ENCODE measurements at places on chromosomes 6 and 20.

DNA sequence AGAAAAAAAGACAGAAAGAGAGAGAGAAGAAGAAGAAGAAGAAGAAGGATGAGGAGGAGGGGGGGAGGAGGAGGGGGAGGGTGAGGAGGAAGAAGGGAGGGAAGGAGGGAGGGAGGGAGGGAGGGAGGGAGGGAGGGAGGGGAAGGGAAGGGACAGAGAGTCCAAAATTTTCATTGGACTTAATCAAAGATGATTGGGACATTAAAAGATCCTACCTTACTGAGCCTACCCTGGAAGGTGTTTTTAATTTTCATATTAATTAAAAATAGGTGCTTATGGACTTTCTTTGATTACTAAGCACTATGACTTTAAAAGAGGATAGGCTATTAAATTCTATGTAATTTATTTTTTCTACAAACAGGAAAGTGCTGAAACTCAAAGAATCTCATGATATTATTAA is 299.9 kb upstream of the THEMIS start:
- DNase-seq: no peak

DNA sequence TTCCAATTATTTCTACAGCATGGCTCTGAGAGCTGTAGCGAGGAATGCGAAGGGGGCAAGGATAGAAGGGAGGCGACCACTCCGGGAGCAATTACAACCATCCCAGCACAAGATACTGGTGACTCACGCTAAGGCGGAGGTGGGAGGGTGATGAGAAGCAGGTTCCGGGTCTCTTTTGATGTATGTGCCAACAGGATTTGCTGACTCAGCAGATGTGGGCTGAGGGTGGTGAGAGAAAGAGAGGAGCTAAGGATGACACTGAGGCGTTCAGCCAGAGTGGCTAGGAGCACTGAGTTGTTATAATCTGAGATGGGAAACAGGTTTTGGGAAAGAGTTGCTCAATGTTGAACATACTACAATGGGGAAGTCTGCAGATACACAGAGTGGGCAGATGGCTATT is 9.3 kb upstream of the TXNDC5 start:
- peak; percentile 76 for DNase-seq

DNA sequence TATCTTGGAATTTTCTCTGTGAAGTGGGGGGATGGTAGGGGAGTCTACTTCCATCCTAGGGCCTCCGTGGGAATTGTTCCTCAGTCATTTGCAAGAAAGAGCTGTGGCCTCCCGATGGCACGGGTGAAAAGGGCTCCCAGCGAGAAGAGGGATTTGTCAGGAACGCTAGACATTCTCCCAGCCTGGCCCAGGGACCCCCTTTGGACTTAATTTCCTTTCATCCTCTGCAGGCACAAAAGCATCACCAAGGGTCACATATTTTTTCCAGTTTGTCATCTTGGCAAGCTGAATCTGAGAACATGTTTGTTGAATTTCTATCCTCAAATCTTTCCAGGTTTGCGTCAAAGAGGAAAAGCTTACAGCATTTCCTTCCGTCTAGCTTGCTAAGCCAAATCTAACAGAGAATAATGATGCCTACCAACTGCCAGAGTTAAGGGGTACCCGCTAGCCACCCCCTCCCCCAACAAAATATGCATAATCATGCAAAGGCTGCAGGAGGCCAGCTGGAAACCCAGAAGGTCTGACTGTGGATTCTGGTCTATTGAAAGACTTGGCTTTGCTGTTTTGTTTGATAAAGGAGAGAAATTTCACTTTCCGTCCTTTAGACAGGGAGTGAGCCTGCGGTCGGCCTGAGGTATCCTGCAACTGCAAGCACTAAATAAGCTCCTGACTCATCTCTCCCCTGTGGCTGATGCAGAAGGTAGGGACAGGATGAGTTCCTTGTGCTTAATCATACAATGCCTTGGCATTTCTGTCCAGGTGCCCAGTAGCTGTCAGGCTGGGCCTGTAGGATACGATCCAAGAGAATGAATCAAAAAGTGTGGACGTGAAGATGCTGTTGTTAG is 23.1 kb downstream of the PSMG4 start:
- DNase-seq: peak; percentile 97

GRCh38 chr20:58538752-58539151 is 23.6 kb upstream of the APCDD1L start:
- no peak for DNase-seq

GRCh38 chr6:111482959-111483735 is at the start of gene REV3L:
REV3L (minus strand) TSS chr6:111483218; CDS start chr6:111482888, 330 bp downstream.
- peak; percentile 82 for DNase-seq

DNA sequence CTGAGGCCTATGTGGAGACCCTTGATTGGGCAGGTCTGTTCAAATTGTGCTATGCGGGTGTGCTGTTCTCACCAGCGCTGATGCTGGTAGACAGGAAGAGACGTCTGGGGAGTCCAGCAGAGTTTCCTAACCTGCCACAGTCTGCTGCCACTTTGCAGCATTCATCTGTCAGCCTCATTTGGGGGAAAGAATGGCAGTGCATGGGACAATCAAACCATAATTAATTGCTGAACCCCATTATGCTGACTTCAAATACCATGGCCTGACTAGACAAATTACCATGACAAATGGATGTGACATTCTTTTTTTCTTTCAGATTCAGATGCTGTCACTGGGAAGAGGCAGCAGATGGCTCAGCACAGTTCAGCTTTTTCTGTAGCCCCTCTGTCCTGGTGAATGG is 171.4 kb upstream of the SYNDIG1 start:
- no peak for DNase-seq

- DNase-seq: no peak
Observed at GRCh38 chr20:46899621-46900020, 5.0 kb downstream of the EYA2 start.

GRCh38 chr6:122007339-122007738 is 392.1 kb upstream of the HSF2 start:
- DNase-seq: peak; percentile 60

GRCh38 chr6:38183856-38184584 is 364.5 kb downstream of the ZFAND3 start:
- no peak for DNase-seq

DNA sequence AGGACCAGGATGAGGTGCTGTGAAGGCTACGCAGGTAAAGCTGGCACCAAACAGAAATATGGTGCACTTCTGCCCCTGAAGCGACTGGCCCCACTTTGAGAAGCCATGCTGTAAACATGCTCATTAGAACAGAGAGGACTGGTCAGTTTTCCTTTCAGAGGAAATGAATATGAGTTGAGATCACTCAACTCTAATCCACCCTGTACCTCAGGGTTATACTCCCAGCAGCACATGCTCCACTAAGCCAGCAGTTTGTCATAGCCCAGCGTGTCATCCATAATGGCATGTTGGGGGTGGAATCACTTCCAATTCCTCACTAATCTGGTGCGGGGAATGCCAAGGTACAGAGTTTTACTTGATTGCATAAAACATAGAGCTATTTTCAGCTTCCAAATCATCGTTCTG is 98.1 kb downstream of the HIVEP2 start:
- DNase-seq: peak; percentile 88

DNA sequence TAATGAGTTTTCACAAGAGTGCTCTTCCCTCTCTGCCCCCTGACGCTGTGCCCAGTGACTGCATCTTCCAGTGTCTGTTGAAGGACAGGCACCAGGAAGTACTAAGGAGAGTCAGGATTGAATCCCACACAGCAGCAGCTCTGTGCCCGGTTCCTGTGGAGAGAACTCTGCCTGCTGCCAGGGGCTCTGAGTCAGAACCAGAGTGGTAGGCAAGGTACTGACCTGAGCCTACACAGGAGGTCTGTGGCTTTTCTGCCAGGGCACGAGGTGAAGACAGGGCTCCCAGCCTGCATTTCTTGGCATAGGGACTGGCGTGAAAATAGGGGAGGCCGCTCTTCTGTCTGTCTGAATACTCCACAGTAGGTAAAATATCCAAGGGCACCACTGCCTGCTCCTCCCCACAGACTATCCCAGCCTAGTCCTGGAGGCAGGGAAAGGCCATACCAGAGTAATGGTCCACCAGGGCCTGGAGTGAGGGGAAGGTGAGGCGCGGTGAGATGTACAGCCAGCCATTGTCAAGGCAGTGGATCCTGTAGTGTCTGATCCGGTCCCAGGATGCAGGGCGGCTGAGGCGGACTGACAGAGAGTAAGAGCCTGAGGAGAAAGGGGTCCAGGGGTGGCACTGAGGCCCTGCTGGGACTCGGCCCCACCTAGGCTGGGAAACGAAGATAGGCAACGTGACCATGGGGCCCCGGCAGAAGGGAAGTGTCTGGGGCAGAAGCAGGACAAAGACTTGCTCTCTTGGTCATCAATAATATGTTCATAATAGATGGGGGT is 9.4 kb downstream of the RAB5IF start:
- DNase-seq: no peak

DNA sequence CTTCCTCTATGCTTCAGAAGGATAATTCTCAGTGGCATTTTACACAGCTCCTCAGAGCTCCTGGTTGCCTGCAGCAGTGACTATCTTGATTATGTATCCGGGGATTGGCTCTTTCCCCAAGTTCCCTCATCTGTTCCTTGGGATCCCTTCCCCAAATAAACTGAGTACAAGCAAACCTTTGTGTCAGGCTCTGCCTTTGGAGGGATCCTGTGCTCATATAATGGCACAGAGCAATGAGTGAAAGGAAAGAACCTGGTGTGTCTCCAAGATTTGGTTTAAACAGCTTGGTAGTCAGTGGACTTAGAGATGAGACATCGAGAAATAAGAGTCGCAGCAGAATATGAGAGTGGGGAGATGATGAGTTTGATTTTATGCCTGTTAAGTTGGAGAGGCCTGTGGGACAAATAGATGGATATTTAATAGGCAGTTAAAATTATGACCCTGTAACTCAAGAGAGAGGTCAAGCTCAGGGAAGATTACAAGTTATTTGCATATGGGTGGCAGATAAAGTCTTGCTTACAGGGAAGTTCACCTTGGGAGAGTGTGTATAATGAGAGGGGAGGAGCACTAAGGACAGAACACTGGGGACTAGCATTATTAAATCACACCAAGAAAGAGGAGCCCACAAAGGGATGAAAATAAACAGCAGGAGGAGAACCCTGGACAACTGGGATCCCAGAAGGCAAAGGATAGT is 44.1 kb upstream of the GCLC start:
- DNase-seq: no peak

GRCh38 chr6:34301408-34301807 is 52.6 kb upstream of the SMIM29 start:
- DNase-seq: peak; percentile 100

DNA sequence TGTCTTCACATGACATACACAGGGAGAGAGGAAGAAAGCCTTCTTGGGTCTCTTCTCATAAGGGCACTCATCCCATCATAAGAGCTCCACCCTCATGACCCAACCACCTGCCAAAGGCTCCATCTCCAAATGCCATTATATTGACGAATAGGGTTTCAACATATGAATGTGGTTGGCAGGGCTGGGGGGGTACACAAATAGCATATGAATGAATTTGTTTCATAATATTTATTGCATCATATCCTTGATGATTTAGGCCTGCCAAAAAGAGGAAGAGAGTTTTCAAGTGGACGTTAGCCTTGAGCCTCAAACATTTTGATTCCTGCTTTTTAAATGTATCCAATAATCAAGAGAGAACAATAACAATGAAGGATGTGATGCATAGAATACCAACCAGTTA is 26.2 kb upstream of the OPRM1 start:
- no peak for DNase-seq

GRCh38 chr6:78666764-78667163 is 200.6 kb upstream of the IRAK1BP1 start:
- no peak for DNase-seq

DNA sequence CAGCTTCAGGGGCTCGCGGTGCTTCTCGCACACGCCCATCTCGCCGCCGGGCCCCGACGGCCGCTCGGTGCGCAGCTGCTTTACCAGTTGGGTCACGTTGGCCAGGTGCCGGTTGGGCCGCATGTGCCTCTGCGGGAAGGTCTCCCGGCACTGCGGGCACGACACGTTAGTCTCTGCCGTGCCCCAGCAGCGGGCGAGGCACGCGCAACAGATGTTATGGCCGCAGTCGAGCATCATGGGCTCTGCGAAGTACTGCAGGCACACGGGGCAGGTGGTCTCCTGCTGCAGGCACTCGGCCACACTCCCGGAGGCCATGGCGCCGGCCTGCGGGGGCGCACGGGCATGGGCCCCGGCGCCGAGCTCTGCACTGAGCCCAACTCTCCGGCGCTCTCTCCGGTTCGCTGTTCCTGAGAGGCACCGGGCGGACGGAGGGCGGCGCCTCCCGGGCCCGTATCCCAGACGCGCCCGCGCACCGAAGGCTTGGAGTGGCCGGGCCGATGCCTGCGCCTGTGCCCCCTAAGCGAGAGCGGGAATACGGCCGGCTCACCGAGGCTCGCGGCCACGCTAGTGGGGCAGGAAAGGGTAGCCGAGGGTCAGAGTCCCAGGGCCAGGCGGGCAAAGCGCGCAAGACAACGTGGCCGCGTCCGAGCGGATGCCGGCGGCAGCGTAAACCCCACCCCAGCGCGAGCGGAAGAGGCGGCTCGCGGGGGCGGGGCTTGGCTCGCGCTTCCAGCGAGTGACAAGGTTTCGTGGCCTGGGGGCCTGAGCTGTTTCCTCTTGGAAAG is at the start of gene TRIM27:
TRIM27 (minus strand) TSS at position 668 of the 785 bp plus-strand sequence; CDS start at position 315, 353 bp downstream.
- peak; percentile 72 for DNase-seq

All from fibroblast of the aortic adventitia (primary cell).